ENCODE measurements at places on chromosomes 4 and X. TPM values are rescaled to one million over a fixed set of nuclear protein-coding genes. Genes with fewer than 3 reads are reported as not detected.
A peak's percentile ranks its signal among the peaks of the same experiment; 100 is the strongest.

- no peak for DNase-seq
These were observed 15.3 kb downstream of the HELQ start for GRCh38 chr4:83440148-83440814.

GRCh38 chr4:1544861-1545281 is 138.6 kb upstream of the NKX1-1 start:
- no peak for DNase-seq

DNA sequence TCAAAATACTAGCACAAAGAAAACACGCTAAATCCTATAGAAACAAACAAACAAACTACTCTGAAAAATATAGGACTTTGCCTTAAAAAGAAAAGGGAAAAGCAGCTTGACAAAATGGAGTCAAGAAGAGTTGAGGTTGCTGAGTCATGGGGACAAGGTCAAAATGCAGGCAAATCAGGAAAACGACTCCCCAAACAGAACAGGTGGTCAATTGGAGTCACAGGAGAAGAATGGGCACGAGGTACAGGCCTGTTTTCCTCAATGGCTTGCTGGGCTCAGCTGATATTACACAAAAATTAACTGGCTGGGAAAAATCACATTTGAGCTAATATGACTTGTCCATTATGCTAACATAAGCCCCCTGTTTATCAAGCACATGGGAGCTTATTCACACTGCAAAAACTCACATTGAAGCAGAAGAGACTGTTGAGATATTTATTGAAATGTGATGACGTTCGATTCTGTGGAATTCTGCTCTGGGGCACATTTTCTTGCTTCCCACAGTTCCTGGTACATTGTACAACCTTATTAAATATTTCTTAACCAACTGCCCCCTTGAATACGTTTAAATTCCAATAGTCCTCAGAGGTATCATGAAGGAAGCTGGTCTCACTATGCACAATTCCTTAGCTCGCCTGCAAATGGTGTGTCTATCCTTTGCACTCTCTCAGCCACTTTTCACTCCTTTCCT is 1622.1 kb downstream of the STIM2 start:
- no peak for DNase-seq

- DNase-seq = no peak
These were observed 1639.3 kb downstream of the RPA4 start for GRCh38 chrX:98523026-98523425.

- DNase-seq = no peak
These were observed 139.6 kb upstream of the SMIM31 start for GRCh38 chr4:164614329-164614728.

DNA sequence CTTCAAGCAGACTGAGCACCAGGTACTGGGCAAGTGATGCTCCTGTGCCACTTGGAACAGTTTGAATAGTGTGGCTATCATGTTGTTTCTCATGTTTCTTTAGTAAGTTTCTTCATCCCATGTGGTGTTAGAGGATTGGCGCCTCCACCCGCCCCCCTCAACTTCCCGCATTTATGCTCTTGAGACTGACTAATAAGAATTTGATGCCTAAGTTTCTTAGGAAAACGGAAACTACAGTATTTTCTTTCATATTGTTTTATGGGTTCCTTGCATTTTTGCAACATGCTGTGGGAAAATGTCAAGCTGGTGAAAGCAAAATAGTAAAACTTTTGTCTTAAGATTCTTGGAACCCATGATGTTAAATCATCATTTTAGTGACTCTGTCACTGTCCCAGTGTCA is 101.2 kb upstream of the SLC4A4 start:
- no peak for DNase-seq

- peak; percentile 72 for DNase-seq
These were observed 99.8 kb downstream of the AFAP1 start for GRCh38 chr4:7839856-7840255.

GRCh38 chr4:107034996-107035818 is 906 bp downstream of the DKK2 start:
- DNase-seq = peak; percentile 23

GRCh38 chrX:13764765-13765164 is 30.2 kb downstream of the OFD1 start:
- DNase-seq = no peak

GRCh38 chr4:16622826-16623225 is 275.6 kb downstream of the LDB2 start:
- no peak for DNase-seq

GRCh38 chr4:36775544-36775943 is 469.0 kb upstream of the NWD2 start:
- no peak for DNase-seq

DNA sequence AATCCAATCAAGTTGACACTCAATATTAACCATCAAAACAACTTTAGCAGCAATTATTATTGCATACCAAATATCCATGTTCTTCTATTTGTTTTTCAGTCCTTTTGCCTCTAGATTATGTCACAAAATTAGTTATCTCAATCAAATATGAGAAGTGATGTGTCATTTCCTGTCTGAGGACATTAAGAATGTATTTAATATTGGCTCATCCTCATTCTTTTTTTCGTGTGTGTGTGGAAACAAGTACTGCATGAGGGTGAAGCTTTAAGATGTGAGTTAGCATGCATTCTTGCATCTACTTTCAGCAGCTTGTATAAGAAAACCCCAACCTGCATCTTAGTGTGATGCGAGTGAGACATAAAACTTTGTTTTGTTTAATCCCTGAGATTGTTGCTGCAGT is 301.4 kb downstream of the GRIA2 start:
- DNase-seq = no peak

GRCh38 chrX:13076176-13076961 is 31.9 kb upstream of the FAM9C start:
- DNase-seq = no peak

- DNase-seq = no peak
These were observed 1.8 kb upstream of the PF4V1 start for GRCh38 chr4:73851293-73851692.

- no peak for DNase-seq
These were observed 42.3 kb downstream of the QRFPR start for GRCh38 chr4:121338518-121338917.

DNA sequence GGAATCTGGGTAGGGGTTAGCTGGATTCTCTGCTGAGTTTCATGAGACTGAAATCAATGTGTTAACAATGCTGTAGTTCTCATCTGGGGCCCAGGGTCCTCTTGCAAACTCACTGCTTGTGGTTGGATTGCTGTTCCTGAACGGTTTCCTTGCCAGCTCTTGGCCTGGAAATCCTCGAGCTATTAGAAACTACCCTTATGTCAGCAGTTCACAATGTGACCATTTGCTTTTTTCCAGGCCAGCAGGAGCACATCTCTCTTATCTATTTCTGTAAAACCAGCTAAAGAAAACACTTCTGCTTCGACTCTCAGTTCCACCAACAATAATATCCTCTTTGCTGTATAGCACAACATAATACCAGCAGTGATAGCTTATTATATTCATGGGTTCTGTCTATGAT is 140.1 kb upstream of the TRAM1L1 start:
- DNase-seq = no peak

GRCh38 chr4:127236889-127237288 is 395.9 kb upstream of the INTU start:
- DNase-seq = peak; percentile 82

DNA sequence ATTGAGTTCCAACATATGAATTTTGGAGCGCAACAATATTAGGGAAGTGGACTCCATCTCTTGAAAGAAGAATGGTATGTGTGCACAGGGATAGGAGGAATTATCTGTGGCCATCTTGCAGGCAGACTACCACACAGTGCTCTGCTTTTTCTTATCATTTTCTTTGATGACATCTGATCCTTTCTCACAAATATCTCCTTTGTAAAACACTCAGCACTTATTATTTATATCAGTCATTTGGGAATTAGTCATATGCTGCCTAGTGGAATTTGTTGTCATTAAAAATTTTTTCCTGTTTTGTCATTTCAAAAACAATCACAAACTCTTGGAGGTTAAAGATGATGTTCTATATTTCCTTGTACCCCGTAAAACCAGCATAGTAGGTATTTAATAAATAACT is 444.3 kb upstream of the ATOH1 start:
- DNase-seq = no peak

GRCh38 chr4:184459413-184459812 is 14.9 kb downstream of the IRF2 start:
- DNase-seq = peak; percentile 36

The MAGEC2 gene
- not detected for total RNA-seq

The EIF2S3 gene
- 256 TPM for total RNA-seq

The CENPVL2 gene
- total RNA-seq = not detected

The ANKRD17 gene
- total RNA-seq = 53.5 TPM

The SPANXB1 gene
- total RNA-seq = not detected

Measured in fibroblast of villous mesenchyme (primary cell).